NCI-H1417 treated with DMSO at 0.1 percent for 48 hours (cell line): ENCODE measurements at places on chromosomes 1 and 21.

- no peak for DNase-seq
Measured at GRCh38 chr1:81225789-81226602, 574.7 kb upstream of the ADGRL2 start.

GRCh38 chr1:111576547-111576946 lies 43.0 kb upstream of the RAP1A start:
- no peak for DNase-seq

DNA sequence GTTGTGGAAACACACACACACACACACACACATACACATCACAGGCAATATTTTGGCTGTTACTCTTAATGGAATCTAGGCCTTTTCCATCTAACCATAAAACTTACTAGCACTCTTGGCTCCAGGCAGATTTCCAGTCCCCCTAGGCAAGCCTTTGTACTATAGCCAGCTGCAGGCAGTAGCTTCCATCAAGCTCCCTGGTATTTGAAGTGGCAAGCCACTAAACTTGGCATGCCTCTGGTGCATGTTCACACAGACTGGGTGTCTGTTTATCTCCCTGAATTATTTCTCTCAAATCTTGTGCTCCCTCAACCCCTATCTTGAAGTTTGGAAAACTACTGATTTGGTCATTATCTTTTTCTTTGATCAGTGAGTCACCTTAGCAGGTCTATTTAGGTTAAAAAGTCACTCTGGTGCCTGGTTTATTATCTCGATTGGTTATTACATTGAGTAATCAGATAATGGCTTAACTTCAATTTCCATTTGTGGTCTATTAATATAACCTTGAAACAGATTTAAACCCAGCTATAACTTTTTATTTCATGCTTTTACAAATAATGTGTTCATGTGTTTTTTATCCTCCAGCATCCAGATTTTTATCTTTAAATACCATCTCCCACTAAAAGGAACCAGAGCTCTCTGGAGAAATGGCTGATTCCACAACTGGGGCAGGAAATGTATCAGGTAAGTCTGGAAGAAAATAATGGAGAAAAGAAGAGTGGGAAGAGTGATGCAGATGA lies 2.7 kb upstream of the RBM15 start:
- DNase-seq: no peak

DNA sequence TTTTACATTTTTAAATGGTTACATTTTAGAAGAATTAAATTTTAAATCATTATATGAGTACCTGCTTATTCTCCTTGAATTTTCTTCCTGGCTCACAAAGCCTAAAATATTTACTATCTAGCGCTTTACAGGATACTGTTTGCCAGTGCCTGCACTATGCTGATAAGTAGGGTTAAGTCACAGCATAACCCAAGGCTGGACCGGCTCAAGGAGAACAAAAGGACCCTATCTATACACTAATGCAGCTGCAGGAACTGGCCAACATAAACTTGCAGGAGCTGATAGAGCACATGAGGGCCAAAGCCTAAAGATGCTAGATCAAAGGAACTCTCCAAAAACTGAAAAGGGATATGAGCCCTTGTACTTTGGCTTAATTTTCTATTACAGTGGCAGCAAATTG lies 1086.9 kb upstream of the TMPRSS15 start:
- no peak for DNase-seq

GRCh38 chr1:157163273-157164127 lies 25.3 kb upstream of the ETV3 start:
- no peak for DNase-seq

DNA sequence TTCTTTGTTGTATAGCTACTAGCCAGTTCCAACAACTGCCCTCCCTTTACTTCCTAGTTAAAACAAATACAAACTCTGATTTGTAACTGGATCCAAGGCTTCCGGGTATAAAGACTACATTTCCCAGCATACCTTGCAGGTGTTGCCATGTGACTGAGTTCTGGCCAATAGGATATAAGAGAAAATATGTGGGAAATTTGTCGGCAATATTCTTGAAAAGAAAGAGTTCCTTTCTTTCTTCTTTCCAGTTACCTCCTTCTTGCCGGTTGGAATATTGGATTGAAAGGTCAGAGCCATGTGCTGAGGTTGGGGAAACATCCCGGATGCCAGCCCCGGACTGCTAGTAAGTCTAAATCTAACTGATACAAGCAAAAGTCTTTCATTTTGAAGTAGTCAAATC lies 23.0 kb upstream of the ZBTB40 start:
- no peak for DNase-seq
